Epithelial cell of proximal tubule (primary cell): ENCODE measurements at places on chromosomes 2 and 18.

- DNase-seq = no peak
Observed at GRCh38 chr2:106843910-106844250, 42.1 kb downstream of the ST6GAL2 start.

GRCh38 chr18:39506581-39507330, 1941.2 kb upstream of the CELF4 start:
- DNase-seq = no peak

DNA sequence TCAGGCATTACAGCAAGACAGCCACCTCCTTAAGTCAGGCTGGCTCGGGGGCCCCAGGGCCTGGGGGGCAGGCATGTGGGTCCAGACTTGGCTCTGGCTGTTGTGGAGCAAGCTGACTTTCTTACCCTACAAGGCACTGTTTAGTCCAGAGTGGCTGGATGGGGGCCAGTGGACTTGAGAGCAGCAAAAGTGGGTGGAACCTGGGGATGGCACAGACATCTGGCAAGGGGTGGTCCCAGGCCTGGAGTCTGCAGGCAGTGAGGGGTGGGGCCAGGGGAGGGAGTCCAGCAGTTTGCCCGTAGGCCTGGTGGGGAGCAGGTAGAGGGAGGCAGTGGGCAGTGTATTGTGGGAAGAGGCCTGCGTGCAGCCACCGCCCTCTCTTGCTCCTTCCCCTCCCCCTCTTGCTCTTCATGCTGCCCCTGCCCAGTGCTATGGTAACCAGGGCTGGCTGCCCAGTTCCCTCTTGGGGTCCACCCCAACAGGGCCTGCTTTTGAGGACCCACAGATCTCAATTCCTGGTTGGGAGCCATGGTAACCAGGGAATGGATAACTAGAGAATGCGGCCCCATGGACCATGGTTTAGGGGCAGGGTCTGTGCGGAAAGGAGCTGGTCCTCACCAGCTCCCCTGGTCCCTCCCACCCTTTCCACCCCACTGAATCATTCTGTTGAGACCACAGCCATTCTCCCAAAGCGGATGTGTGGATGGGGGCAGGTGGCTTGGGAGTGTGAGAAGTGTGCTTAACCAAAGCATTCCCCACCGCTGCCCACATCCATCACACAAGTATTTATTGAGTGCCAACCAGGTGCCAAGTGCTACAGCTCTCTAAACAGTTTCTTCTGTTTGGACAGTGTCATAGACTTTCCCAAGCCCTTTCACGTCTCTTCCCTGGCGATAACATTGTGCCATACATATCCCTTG, 19.3 kb downstream of the SPEG start:
- DNase-seq = no peak

GRCh38 chr2:17160594-17160993, 357.6 kb downstream of the RAD51AP2 start:
- no peak for DNase-seq

DNA sequence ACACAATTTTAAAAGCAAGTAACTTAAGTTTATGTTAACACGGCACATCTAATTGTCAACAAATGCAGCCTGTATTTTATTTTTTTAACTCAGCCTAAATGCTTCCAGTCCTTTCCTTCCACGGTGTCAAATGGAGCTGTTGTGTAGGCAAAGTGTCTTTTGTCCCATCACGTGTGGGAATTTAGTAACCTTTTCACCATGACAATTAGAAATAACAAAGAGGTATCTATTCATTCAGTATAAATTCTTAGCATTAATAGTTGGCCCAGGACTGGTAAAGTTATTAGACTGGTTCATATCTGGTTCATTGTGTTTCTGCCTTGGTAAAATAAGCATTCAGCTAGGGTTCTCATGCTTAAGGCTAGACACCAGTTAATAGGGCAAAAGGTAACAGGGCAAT, 47.9 kb downstream of the FRZB start:
- DNase-seq = no peak

DNA sequence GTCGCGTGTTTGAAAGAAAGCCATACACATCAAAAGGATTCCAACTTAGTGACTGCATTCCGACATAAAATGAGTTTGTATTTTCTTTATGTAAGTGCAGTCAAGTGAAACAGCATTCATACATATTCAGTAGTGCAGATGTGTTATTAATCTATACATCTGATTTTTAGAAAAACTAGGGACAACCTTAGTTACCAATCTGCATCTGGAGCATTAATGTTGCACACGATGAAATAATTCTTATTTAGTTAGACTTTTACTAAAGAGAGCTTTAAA, 1.9 kb downstream of the GORASP2 start:
- no peak for DNase-seq

DNA sequence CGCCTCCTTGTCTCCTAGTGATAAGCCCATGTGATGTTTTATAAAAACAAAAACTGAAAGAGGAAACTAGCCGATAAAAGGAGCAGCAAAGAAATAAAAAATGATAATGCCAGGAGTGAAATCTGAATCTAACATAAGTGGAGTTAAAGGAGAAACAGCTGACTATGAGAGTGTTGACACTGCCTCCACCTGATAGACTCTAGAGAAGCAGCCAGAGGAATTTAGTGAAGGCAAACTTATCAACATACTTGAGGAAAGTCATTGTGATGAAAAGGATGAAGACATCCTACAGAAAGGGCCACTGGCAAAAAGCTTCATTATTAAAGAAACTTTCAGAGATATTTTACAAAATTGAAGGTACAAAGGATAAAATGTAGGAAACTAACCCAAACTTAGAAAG, 1.9 kb downstream of the M1AP start:
- no peak for DNase-seq

- no peak for DNase-seq
Observed at GRCh38 chr2:85145116-85145820, 12.1 kb downstream of the TCF7L1 start.

GRCh38 chr2:241618296-241618805, 18.6 kb downstream of the THAP4 start:
- no peak for DNase-seq

DNA sequence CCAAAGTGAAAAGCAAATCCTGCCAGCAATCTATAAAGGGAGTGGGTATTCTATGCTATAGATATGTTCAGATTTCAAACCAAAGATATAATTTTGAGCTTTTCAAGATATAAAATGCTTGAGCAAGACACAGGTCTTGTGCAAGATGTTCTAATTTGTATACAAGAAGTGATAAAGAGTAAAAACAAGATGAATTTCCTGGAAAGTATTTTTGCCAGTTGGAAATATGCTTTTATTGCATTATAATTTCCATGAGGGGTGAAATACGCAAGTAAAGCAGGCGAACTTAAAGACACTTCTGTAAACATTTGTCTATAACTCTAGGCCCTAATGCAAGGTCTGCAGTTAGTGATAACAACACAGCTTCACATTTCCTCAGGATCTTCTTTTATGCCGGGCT, 640.5 kb downstream of the TMEM182 start:
- DNase-seq = no peak

- no peak for DNase-seq
Observed at GRCh38 chr2:190190507-190191162, 128.1 kb upstream of the MSTN start.

- no peak for DNase-seq
Observed at GRCh38 chr2:160658851-160659250, 165.2 kb upstream of the RBMS1 start.

DNA sequence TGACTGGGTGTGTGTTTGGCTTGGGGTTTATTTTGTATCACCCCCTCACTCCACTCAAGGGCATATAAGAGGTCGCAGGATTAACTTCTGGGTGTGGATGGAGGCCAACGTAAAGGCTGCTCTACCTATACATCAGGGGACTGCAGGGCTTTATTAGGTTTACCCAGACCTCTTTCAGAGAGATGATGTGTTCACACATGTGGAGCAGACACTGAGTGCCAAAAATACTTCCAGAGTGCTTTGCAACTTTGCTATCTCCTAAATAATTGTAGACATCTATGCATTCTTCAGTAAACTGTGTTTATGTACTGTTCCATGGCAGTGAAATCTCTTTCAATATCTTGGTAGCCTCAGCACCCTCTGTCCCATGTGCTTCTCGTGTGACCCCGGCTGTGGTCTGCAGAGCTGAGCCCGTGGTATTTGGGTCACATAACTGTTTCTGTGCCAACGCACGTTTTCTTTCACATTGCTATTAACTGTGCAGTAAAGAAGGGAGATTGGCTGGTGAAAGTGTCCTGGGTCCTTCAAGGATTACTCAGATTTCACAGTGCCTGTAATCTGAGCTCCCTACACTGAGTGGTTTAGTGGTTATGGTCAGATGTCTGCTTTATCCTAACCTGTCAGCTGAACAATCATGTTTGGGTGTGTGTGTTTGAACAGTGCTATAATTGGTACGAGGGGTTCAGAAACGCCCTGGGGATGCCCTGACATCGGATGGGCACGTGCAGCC, 208.1 kb downstream of the VAPA start:
- no peak for DNase-seq
